ENCODE measurements at places on chromosomes 5 and 9.
A peak's percentile ranks its signal among the peaks of the same experiment; 100 is the strongest.

DNA sequence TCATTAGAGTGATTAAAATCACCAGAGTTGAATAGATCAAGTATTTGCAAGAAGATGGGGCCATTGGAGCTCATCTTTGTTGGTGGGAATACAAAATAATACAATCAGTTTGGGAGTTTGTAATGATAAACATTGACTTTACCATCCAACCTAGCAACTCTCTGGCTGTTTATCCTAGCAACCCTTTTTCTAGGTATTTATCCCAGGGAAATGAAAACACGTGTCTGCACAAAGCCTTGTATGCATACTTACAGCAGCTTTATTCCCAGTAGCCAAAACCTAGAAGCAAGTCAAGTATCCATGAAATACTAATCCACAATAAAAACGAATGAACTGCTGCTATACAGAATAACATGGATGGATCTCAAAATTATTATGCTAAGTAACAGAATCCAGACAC is 152.7 kb upstream of the DAB2 start:
- DNase-seq, result no peak

DNA sequence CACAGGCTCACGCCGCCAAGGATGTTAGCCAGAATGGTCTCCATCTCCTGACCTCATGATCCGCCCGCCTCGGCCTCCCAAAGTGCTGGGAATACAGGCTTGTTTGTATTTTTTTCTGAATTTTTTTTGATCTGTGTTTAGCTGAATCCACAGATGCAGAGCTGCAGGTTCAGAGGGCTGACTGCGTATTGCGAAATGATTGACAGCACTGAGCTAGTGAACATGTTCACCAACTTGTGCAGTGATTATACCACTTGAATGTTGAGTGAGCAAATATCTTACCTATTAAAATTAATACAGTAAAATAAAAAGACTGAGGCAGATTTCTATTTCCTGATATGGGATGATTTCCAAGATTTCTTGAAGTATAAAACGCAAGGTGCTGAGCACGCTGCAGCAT is 123.1 kb upstream of the PHYKPL start:
- no peak for DNase-seq

- no peak for DNase-seq
Measured at GRCh38 chr9:105332471-105332870, 88.0 kb downstream of the SLC44A1 start.

GRCh38 chr9:128512820-128513219 is 8.3 kb downstream of the GLE1 start:
- DNase-seq, result no peak

- no peak for DNase-seq
Measured at GRCh38 chr9:120447959-120448500, 131.9 kb downstream of the CDK5RAP2 start.

DNA sequence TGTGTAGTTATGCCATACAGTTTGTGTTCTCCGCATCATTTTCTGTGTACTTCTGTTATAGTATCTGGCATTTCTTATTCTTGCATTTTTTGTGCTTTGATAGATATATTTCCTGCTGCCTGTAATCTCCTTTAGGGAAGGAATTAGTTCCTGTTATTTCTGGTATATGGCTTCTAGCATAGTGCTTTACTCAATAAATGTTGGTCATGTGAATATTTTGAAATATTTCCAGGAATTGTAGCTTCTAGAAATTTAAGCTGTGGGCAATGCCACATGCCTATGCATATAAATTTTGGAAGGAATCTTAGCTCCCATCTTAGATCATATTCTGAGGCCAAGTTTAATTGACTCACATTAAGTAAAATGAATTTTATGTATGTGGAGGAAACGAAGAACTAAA is 11.5 kb upstream of the PRRC1 start:
- no peak for DNase-seq

GRCh38 chr9:127177665-127178265 is 55.3 kb upstream of the ANGPTL2 start:
- DNase-seq, result no peak

GRCh38 chr5:169861934-169862333 is 118.4 kb downstream of the INSYN2B start:
- no peak for DNase-seq

- no peak for DNase-seq
Measured at GRCh38 chr5:65775476-65775875, 53.5 kb downstream of the NLN start.

GRCh38 chr5:54828151-54828550 is 157.2 kb downstream of the ESM1 start:
- DNase-seq, result no peak

- DNase-seq, result peak; percentile 3
Measured at GRCh38 chr5:56625541-56625940, 189.8 kb upstream of the MAP3K1 start.

DNA sequence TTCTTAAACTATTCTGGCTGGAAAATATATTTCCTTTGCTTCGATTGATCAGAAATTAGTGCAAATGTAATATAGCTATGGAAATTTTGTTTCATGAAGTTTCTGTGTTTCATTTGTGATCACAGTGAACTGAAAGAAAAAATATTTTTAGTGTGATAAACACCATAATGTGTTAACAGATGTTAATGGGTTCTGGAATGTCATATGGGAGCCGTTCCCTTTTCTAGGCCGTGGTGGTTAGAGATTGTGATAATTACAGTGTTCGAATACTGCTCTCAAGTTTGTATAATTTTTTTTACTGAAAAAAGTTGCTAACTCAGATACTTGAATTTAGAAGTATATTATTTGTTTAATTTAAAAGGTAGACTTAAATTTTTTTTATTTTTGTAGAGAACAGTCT is 19.3 kb downstream of the GAPVD1 start:
- DNase-seq, result no peak

GRCh38 chr5:56088431-56088949 is 93.7 kb upstream of the IL6ST start:
- no peak for DNase-seq

DNA sequence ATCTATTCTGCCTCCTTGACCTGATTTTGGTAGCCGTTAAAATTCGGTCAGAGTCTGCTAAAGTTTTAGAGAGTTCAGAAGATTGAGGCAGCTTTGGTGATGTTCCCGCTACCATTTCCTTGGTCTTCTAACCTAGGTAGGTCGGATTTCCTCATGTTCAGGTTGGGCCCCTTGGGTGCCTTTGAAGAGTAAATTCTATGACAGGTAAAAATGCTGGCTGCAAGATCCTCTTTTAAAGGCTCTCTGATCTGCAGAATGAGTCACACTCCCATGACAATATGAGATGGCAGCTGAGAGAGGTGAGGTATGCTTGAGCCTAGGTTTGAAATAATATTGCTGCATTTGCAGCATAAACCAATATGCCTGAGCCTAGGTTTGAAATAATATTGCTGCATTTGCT is 198.9 kb downstream of the TSSK1B start:
- no peak for DNase-seq

- DNase-seq, result no peak
Measured at GRCh38 chr5:80282054-80282453, 26.2 kb upstream of the SERINC5 start.

DNA sequence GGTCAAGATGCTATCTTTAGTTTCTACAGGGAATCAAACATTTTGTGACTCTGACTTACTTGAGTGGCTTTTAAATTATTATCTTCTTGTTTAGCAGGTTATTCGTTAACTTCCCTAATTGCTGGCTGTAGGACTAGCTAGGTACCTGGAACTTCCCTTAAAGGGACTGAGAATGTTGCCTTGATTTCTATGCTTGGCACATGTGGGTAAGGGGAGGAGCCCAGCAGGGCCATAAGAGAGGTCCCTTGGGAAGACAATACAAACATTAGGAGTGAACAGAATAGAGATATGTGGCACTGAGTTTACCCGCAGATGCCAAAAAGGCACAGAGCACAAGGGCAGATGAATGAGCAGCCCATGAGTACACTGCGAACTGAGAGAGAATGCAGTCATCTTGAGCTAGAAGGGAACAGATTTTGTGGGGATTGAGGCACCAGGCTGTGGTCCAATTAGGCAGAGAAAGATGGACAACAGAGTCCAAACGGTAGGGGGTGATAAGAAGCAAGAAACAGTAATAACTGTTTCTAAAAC is 9.8 kb downstream of the CKMT2 start:
- DNase-seq, result no peak

DNA sequence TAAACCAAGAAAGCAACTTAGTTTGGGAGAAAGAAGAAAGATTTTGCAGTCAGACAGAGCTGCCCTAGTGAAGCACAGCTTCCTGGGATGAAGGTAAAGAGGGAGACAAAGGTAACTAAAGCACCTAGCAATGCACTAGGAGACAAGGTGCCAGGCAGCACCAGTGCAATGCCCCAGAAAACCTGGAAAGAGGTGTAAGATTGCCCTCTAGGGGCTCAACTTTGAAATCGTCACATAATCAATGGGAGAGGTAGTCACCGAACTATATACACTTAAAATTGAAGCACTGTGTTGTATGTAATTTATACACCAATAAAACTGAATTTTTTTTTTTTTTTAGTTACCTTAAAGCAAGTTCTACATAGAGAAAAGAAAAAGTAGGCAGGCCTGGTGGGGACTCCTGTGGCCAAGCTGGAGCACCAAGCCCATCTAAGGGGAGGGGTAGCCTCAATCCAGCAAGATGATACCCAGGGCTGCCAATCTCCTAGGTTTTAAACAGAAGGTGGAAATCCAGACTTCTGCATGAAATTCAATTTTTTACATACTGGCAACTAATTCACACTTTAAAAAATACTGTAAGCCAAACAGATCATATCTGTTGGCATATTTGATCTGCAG is 48.2 kb downstream of the CDK5RAP2 start:
- peak; percentile 42 for DNase-seq

- DNase-seq, result no peak
Measured at GRCh38 chr9:86586144-86586494, 231.9 kb upstream of the TUT7 start.

DNA sequence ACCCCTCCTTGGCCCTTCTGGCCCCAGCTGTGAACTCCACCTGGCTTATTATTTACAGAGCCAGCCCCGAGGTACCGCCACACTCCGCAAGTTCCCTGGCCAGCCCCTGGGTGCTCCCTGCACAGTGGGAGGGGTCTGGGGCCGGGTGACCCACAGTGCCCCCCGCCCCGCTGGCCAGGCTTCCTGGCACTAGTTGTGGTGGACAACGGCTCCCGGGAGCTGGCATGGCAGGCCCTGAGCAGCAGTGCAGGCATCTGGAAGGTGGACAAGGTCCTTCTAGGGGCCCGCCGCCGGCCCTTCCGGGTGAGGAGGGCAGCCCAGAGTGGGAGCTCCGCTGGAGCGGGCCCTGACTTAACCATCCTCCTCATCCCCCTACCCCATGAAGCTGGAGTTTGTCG is 3.9 kb downstream of the MAMDC4 start:
- no peak for DNase-seq

All from NCI-H460 (cell line).